ENCODE measurements at places on chromosomes 7 and 10.

- no peak for DNase-seq
Observed at GRCh38 chr10:106182542-106182941, 982.0 kb downstream of the SORCS1 start.

GRCh38 chr10:34710391-34710751 lies 104.7 kb downstream of the PARD3 start:
- no peak for DNase-seq

DNA sequence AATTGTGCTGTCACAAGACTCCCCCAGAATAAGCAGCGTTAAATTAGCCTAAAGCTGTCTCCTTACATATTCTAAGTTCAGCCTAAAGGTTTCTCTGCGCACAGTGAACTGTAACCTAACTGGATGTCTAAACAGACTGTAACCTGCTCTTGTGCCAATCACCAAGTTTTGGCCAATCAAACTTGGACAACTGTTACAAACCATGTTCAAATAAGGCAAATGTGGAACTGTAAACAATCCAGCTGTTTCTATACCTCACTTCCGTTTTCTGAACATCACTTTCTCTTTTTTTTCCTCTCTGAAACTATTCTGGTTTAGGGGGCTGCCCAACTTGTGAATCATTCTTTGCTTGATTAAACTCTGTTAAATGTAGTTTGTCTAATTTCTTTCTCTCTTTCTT lies 252.2 kb upstream of the HABP2 start:
- DNase-seq = no peak

DNA sequence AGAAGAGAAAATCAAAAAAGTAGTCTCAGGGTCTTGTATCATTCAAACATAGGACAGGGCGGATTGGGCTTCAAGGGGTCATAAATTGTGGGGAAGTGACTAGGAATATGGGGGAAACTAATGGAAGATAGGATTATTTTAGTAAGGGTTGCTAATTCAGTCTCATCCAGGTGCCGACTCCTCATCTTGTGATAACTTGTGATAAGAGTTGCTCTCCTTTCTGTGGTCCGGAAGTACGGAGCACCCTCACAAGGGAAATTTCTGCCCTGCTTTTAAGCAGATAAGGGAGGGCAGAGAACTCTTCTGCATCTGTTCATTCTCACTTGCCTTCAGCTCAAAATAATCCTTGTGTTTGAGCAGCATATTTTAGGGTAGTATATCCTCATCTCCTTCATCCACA lies 436.4 kb upstream of the LRGUK start:
- no peak for DNase-seq

DNA sequence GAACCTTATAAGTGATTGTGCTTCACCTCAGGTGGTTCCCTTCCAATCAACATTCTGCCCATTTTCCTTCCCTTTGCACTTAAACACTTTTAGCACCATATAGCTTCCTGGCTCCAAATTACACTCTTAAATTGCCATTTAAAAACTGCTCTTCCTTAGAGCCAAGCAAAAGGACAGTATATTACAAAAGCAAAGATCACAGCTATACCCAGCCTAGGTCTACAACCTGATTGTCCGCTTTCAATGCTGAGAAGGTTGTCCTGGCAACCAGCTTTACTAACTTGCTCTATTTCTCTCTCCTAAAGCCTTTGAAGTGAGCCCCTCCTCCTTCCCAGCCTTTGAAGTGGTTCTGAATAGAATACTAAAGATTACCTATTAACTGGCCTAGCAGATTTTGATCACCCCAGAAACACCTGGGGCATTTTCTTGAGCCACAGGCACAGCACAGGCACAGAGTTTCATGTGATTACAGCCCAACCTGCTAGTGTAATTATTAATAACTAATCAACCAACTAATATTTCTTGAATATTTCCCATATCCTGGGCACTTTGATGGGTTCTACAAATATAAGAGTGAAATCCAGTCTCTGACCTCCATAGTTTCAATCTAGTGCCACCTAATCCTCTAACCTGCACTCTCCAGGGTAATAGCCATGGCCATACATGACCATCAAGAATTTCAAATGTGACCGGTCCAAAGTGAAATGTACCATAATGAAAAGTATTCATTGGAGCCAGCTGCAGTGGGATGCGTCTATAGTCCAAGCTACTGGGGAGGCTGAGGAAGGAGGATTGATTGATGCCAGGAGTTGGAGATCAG lies 63.6 kb upstream of the TRIM24 start:
- no peak for DNase-seq

- no peak for DNase-seq
Observed at GRCh38 chr10:105743343-105744056, 1102.4 kb downstream of the SORCS3 start.

DNA sequence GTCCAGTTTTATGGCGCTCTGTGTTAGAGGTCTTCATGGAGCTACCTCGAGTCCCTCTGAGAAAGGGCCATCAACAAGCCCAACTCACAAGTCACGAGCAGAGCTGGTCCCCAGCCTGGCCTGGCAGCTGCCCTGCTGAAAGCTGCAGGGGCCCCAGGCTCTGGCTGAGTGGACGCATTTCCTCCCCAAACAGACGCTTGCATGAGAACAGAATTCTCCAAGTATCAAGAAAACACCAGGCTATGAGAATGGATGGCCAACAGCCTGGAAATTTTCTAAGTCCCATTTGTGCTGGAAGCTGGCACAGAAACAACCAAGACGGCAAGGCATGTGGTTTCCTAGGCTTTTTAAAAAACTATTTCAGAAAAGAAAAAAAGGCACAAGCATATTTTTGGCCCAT lies 114.8 kb downstream of the FAM53B start:
- DNase-seq = no peak

- DNase-seq = no peak
Observed at GRCh38 chr7:17624379-17624778, 315.9 kb downstream of the SNX13 start.

- no peak for DNase-seq
Observed at GRCh38 chr10:31001740-31002139, 29.9 kb downstream of the ZNF438 start.

- DNase-seq = no peak
Observed at GRCh38 chr7:88314061-88314491, 7.4 kb upstream of the STEAP4 start.

- no peak for DNase-seq
Observed at GRCh38 chr7:30197438-30197837, 62.7 kb downstream of the MTURN start.

GRCh38 chr7:38506756-38507155 lies 124.4 kb downstream of the AMPH start:
- DNase-seq = no peak

DNA sequence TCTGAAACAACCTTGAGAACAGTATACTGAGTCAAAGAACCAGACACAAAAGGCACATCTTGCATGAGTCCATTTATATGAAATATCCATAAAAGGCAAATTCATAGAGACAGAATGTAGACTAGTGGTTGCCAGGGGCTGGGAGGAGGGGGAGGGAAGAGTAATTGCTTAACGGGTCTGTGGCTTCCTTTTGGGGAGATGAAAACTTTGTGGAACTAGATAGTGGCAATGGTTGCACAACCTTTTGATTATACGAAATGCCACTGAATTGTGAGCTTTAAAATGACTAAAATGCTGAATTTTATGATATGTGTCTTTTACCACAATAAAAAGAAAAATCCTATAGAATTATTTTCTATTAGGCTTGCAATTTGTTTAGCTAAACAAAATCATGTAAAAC lies 16.8 kb downstream of the ADRB1 start:
- no peak for DNase-seq

GRCh38 chr10:88081457-88082054 lies 218.1 kb downstream of the PTEN start:
- no peak for DNase-seq

GRCh38 chr7:2813350-2814185 lies 30.5 kb downstream of the GNA12 start:
- no peak for DNase-seq

GRCh38 chr7:47580811-47581331 lies 1.0 kb downstream of the TNS3 start:
- DNase-seq = no peak

DNA sequence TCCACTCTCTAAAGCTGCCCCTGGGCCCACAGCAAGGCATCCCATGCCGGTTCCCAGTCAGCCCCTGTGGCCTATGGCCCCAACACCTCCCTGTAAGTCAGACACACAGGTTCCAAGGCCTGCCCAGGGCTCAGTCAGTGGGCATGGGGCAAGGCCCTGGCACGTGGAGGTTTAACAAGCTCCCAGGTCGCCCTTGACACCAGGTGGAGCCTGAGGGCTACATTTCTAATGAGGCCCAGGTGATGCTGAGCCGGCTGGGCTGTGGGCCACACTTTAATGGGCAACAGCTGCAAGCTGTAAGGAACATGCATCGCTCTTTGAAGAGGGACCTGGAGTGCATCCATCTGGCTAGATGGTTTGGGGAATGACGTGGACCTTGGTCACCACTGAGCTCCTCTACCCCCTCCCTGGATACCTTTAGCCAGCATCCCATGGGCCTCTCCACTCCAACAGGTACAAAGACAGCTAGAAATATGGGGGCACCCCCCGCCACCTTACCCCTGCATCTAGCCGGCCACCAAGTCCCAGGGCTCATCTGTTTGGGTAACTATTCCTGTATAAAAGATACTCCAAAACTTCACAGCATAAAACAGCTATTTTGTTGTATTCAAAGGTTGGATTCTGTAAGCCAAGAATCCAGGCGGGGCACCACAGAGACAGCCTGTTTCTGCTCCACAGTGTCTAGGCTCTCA lies 122.5 kb downstream of the OAT start:
- DNase-seq = no peak

DNA sequence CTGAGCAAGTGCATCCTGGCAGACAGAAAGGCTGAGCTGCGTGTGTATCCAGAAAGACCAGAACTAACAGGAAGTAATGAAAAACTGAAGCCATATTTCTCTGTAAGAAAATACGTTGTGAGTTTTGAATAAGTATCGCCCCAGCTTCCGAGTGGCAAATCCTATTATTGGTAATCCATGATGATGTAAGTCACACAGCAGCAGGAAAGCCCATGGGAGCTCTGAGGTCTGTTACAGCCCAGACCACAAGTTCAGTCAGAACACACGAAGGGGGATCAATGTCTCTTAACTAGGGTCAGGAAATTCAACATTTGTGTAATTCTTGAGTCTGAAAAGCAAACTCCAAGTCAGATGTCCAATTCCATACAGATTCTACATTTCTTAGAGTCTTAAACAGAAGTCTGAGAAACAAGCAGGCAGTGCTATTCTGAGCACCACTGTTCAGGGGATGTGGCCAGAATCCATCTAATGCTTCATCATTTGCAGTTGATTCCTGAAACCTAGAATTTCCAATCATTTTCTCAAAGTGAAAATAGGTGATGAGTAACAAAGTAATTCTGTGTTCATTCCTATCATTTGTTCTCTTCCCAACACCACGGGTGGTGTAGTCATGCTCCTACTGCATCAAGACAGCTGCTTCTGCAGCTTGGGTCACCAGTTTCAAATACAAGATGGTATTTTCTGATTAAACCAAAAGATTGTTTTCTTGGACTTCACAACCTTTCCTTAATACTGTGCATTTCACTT lies at the start of gene LRIT2:
Gene LRIT2 (minus strand): TSS at position 118 of the 747 bp plus-strand sequence. CDS start 24 bp downstream, at position 94.
- no peak for DNase-seq

GRCh38 chr7:99199226-99199625 lies 8.7 kb downstream of the KPNA7 start:
- DNase-seq = no peak

- DNase-seq = no peak
Observed at GRCh38 chr10:84348860-84349259, 20.5 kb downstream of the CCSER2 start.

GRCh38 chr7:17672783-17673182 lies 267.5 kb downstream of the SNX13 start:
- DNase-seq = no peak

DNA sequence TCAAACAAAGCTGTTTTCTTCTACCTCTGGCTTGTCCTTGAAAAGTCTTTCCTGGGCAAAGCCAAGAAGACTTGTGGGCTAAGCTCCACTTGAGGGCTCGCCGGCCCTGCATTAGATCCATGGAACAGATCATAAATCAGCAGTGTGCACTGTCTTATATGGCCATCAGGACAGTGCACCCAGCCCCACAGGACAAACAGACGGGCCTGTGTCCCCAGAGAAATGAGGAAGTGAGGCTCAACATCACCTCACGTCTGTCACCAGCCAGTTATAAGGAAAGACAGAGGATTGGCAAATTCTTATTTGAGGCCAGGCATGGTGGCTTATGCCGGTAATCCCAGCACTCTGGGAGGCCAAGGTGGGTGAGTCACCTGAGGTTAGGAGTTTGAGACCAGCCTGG lies 12.3 kb upstream of the IFT22 start:
- DNase-seq = no peak

DNA sequence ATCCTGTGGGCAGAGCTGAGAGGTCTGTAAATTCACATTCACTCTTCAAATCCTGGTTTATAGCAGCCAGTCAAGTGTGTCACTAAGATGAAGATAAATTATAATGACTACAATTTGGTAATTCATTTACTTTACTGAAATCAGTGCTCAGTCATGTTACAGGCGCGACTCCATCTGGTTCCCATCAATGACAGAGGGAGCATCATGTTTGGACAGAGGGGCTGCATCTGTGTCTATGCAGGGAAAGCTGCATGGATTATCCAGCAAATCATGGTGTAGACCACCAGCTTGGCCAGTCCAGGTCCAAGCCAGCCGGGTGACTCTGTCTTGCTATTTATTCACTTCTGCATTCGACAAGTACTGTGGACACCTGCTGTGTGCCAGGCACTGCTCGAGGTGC lies 214.1 kb upstream of the ZNF32 start:
- DNase-seq = no peak

GRCh38 chr10:106608066-106608465 lies 556.4 kb downstream of the SORCS1 start:
- no peak for DNase-seq

GRCh38 chr10:127069436-127069835 lies 127.0 kb downstream of the INSYN2A start:
- no peak for DNase-seq

GRCh38 chr10:93482145-93482834 lies at the start of gene MYOF:
Gene MYOF, minus strand, starts transcription at chr10:93482334. Its CDS starts 140 bp downstream, at chr10:93482194.
- peak; percentile 6 for DNase-seq

DNA sequence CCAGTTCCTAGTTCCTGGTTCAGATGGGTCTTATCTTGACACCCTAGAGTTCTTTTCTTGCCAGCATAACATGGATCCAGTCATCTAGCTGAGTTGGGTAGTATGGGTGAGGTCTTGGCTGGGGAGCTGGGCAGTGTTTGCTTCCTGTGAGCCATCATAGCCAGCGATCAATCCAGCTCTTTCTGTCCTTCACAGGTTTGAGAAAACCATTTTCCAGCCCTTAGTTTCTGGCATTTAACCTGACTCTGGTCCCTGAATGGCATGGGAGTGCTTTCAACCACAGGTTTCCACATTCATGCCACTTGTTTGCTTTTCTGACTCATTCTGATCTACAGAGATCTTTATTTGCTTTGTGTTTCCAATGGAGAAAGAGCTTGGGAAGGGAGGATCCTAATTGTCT lies 8.6 kb downstream of the SLC13A1 start:
- no peak for DNase-seq
